ENCODE measurements at places on chromosomes 7 and 10. TPM values are rescaled to one million over a fixed set of nuclear protein-coding genes. Genes with fewer than 3 reads are reported as not detected.

The CALML3 gene
- 0.12 TPM for total RNA-seq

The SEMA3D gene
- 32.7 TPM for total RNA-seq

The RHEB gene
- 43.3 TPM for total RNA-seq

The ANKRD30A gene
- total RNA-seq = not detected

The AZGP1 gene
- not detected for total RNA-seq

The IFRD1 gene
- total RNA-seq = 45.8 TPM

The SPDYE2 gene
- not detected for total RNA-seq

The ENTPD7 gene
- total RNA-seq = 43.5 TPM

The CC2D2B gene
- total RNA-seq = 0.32 TPM

The CEP41 gene
- total RNA-seq = 16.3 TPM

The EGR2 gene
- 0.61 TPM for total RNA-seq

The ZNF727 gene
- total RNA-seq = 0.24 TPM

The TEX47 gene
- not detected for total RNA-seq

The GBX1 gene
- not detected for total RNA-seq

The SPDYE2B gene
- total RNA-seq = not detected

The OR2A42 gene
- under 0.01 TPM for total RNA-seq

The CALY gene
- total RNA-seq = not detected

The IFIT1B gene
- total RNA-seq = under 0.01 TPM

The DNAJC30 gene
- total RNA-seq = 4.2 TPM

The CPA2 gene
- not detected for total RNA-seq

The CRHR2 gene
- total RNA-seq = not detected

The NOS3 gene
- 3.9 TPM for total RNA-seq

The SYT15B gene
- not detected for total RNA-seq

The VIPR2 gene
- total RNA-seq = not detected

The AGAP5 gene
- total RNA-seq = 3.4 TPM

The SFRP4 gene
- total RNA-seq = 0.16 TPM

The TLL2 gene
- total RNA-seq = under 0.01 TPM

The ASIC3 gene
- total RNA-seq = 0.12 TPM

The SPACDR gene
- not detected for total RNA-seq

The ADAM22 gene
- total RNA-seq = 5.5 TPM

The HTR5A gene
- total RNA-seq = not detected
